ENCODE measurements at places on chromosomes 2 and 18.

GRCh38 chr18:58128381-58129374, 84.7 kb downstream of the NEDD4L start:
- DNase-seq, result no peak

GRCh38 chr2:96604104-96604503, 34.0 kb downstream of the KANSL3 start:
- no peak for DNase-seq

GRCh38 chr2:107743274-107743673, 83.4 kb upstream of the RGPD4 start:
- DNase-seq, result no peak

GRCh38 chr18:8084160-8084559, 517.0 kb downstream of the PTPRM start:
- no peak for DNase-seq

Measured in GM12864 (cell line).